T-helper 2 cell (primary cell): ENCODE measurements at places on chromosomes 11 and 22.

DNA sequence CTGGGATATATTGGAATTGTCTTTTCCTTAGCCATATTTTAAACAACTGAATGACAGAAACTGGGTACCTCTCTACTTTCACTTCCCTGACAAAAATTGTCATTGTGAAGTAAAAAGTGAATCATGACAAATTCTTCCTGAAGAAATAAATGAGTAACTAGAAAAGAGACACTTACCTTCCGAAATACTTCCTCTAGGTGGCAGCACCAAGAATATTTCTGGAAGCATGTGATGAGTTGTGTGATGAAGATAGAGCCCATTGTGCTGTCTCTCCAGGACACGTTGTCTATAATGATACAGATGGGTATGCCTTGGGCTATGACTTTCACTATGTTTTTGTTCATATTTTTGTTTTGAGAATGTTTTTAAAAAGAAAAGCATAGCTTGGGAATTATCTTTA, 21.5 kb downstream of the CASP4 start:
- DNase-seq = peak; percentile 24

DNA sequence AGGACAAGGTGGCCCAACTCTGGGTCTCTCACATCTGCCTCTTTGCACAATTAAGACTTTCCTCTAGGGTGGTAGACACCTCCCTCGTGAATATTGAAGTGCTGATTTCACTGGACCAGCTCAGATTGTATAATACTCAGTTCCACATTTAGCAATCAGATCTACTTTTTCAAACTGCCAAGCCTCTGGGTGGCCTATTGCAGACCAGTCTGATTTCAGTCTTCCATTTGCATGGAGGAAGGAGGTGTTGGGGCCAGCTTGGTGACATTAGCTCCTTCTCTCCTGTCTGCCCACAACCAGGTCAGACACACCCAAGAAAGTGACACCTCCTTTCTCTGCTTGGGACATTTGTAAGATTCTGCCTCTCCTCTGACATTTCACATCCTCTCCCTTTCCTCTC, 78.2 kb downstream of the PPFIBP2 start:
- DNase-seq = no peak

DNA sequence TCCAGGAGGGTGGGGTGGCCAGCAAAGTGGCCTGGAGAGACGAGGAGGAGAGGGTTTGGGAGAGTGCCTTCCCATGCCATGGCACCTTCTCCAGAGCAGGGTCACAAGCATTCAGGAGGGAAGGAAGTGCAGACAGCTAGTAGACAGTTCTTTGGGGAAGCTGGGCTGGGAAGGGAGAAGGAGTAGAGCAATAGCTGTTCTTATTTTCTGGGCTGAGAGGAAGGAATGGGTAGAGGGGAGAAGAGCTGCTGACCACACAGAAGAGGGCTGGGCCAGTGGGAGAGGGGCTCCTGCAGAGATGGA, 14.8 kb upstream of the PICK1 start:
- no peak for DNase-seq

DNA sequence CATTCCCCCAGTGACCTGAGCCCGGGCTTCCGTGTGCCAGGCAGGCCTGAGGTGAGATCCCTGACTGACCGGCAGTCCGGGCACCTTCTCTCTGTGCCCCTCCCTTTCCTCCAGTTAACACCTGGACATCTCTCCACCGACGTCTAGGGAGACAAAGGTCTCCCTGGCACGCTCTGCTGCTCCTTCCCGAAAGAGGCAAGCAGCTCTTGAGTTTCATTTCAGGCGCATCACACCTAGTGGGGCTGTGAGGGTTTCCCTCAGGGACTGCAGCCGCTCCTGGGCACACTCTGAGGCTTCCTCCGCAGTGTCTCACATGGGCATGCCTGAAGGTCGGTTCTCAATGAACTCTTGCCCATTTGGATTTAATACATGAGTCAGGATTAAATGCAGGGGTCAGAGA, 322.7 kb downstream of the CTTN start:
- no peak for DNase-seq

DNA sequence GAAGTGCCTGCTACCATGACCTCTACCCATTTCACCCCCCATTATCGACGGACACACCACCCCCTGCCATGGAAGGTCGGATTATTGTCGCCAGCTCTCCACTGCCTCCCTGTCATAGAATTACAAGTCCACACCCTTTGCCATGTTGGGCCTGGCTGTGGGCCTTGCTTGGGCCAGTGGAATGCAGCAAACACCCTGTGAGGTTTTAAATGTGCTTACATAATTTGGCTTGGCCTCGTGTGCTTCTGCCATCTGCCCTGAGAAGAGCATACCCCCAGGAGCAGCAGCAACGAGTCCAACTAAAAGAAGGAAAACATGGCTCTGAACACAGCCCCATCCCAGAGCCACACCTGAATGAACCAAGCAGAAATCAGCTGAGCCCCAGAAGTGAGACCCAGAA, 94.1 kb upstream of the PRDM11 start:
- no peak for DNase-seq

- DNase-seq = no peak
Measured at GRCh38 chr11:45470151-45470793, 184.1 kb upstream of the SYT13 start.
